Vein endothelial cell (primary cell): ENCODE measurements at places on chromosomes 4 and X. TPM values are rescaled to one million over a fixed set of nuclear protein-coding genes. Genes with fewer than 3 reads are reported as not detected.

The NSG1 gene
- 0.57 and 0.98 TPM in 2 replicates for total RNA-seq

The NXF3 gene
- not detected in 2 replicates for total RNA-seq

The SLIT2 gene
- 1.6 and 2.9 TPM in 2 replicates for total RNA-seq

The GRPR gene
- total RNA-seq, result under 0.01 and 0.19 TPM in 2 replicates

The ANK2 gene
- 1.3 and 9.4 TPM in 2 replicates for total RNA-seq

The ARHGEF38 gene
- total RNA-seq, result not detected in 2 replicates

The GYPB gene
- not detected in 2 replicates for total RNA-seq

The PLXNB3 gene
- total RNA-seq, result 11.0 and 11.4 TPM in 2 replicates

The VSIG4 gene
- not detected in 2 replicates for total RNA-seq

The RTL3 gene
- total RNA-seq, result under 0.01 and 0.10 TPM in 2 replicates

The AKAP4 gene
- under 0.01 TPM in 1 of 2 replicates, not detected in the other for total RNA-seq

The STPG2 gene
- under 0.01 and 0.19 TPM in 2 replicates for total RNA-seq

The CLIC2 gene
- total RNA-seq, result 10.8 and 16.8 TPM in 2 replicates

The TBC1D9 gene
- 66.6 and 66.8 TPM in 2 replicates for total RNA-seq

The TMPRSS11A gene
- not detected in 2 replicates for total RNA-seq

The PDCL2 gene
- not detected in 2 replicates for total RNA-seq

The F9 gene
- total RNA-seq, result not detected in 2 replicates

The CXCL10 gene
- 0.10 and 0.33 TPM in 2 replicates for total RNA-seq

The EVC2 gene
- total RNA-seq, result 6.2 and 7.0 TPM in 2 replicates

The CFAP99 gene
- total RNA-seq, result 0.19 TPM in 1 of 2 replicates, not detected in the other

The CC2D2A gene
- total RNA-seq, result 16.3 and 24.7 TPM in 2 replicates

The ARL9 gene
- 0.19 and 0.33 TPM in 2 replicates for total RNA-seq

The GAK gene
- total RNA-seq, result 78.7 and 83.8 TPM in 2 replicates

The CDX4 gene
- not detected in 2 replicates for total RNA-seq

The N4BP2 gene
- 6.5 and 9.7 TPM in 2 replicates for total RNA-seq

The AMTN gene
- total RNA-seq, result not detected in 2 replicates

The CLCN4 gene
- 14.0 and 15.3 TPM in 2 replicates for total RNA-seq

The ZFP92 gene
- 0.33 and 0.57 TPM in 2 replicates for total RNA-seq

The CLDN34 gene
- not detected in 2 replicates for total RNA-seq

The STATH gene
- total RNA-seq, result not detected in 2 replicates

The APLN gene
- total RNA-seq, result 237 and 274 TPM in 2 replicates

The GPR143 gene
- 3.9 and 5.3 TPM in 2 replicates for total RNA-seq

The SHISA3 gene
- 0.65 and 1.8 TPM in 2 replicates for total RNA-seq

The TRIM60 gene
- not detected in 2 replicates for total RNA-seq

The TMEM175 gene
- 6.8 and 10.8 TPM in 2 replicates for total RNA-seq

The MAGEB1 gene
- not detected in 2 replicates for total RNA-seq

The IGFBP7 gene
- 307 and 834 TPM in 2 replicates for total RNA-seq

The UGT2A1 gene
- total RNA-seq, result 0.33 and 0.48 TPM in 2 replicates

The SPANXC gene
- not detected in 2 replicates for total RNA-seq

The PLAC8 gene
- total RNA-seq, result 1.3 and 2.5 TPM in 2 replicates
